ENCODE measurements at places on chromosomes 1 and 21.

- DNase-seq, result no peak
These were observed 2.1 kb upstream of the OTUD7B start for GRCh38 chr1:150012611-150013010.

DNA sequence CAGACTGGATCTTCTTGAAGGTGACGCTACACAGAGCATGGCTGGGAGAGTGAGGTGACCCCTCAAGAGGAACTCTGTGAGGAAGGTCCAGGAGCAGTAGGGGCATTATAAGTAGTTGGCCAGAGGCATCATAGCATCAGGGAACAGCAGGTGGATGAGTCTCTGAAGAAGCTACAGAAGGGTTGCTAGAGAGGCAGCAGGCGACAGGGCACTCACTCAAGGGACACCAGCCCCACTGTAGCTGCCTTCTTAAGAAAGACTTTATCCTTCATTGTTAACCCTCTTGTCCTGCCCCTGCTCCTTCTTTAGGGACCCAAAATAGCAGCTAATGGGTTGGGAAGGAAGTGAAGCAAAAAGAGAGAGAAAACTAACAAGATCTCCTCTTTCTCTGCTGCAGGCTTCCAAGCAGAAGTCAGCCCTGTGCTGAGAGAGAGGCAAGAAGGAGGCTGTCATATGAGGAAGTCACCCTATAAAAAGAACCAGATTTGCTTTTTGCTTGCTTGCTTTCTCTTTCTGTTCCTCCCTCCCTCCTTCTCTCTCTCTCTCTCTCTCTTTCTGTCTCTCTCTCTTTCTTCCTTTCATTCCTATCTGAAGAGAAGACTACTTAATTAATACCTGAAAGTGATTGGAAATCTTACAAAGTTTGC, 7.7 kb upstream of the CD5L start:
- no peak for DNase-seq

- DNase-seq, result no peak
These were observed 6.1 kb downstream of the IER5 start for GRCh38 chr1:181094416-181095212.

- no peak for DNase-seq
These were observed 40.4 kb downstream of the MPZL1 start for GRCh38 chr1:167762061-167762746.

GRCh38 chr1:210627755-210628154, 299.1 kb downstream of the HHAT start:
- no peak for DNase-seq

DNA sequence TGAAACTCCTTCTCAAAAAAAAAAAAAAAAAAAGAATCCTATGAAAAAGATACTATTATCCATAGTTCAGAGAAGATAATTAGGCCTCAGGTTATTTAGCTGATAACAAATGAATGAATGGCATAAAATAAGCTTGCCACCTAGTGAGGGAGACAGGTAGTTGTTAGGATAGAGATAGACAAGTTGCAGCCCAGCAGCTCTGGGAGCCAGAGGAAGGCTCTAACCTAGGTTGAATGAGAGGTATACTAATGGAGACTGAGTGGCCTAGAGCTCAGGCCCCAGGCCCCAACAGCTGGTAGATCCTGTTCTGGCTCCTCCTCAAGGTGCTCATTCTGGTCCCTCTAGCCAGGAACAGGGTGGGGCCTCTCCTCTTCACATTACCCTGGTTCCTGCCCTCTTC, 20.6 kb upstream of the RSPO1 start:
- no peak for DNase-seq

GRCh38 chr1:165152727-165153126, 203.8 kb downstream of the LMX1A start:
- no peak for DNase-seq

- no peak for DNase-seq
These were observed 26.9 kb downstream of the SPATA46 start for GRCh38 chr1:162349635-162350330.

- no peak for DNase-seq
These were observed 31.1 kb upstream of the DISP3 start for GRCh38 chr1:11447903-11448302.

DNA sequence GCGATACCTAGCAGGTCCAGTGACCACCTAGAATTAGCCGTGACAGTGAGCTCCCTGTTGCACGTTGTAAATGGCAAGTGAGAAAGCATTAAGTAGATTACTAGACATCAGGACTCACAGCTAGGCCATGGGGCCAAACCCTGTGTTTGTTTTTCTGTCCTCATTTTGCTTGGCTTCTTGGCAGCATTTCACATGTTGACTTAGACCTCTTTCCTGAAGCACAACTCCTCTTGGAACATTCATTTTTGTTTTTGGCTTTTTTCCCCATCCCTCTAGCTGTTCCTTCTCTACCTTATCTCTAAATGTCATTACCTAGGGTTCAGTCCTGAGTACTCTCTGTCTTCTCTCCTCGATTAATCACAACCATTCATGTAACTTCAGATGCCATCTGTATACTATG, 16.9 kb upstream of the PTPN14 start:
- DNase-seq, result no peak

DNA sequence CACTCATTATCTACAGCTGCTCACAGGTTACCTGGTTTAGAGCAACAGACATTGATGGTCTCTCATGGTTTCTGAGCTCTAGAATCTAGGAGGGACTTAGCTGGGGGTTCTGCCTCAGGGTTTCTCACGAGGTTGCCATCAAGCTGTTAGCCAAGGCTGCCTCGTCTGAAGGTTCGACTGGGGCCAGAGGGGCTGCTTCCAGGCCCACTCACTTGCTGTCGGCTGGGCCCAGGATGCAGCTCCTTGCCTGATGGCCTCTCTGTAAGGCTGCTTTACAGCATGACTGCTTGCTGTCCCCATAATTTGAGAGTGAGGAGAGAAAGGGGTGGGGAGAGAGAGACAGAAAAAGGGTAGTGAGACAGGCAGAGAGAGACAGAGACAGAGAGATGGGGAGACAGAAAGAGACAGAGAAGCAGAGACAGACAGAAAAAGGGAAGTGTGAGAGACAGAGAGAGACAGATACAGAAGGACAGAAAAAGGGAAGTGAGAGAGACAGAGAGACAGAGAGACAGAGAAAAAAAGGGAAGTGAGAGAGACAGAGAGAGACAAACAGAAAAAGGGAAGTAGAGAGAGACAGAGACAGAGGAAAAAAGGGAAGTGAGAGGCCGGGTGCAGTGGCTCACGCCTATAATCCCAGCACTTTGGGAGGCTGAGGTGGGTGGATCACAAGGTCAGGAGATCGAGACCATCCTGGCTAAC, 106.8 kb upstream of the C1orf174 start:
- DNase-seq, result no peak

- DNase-seq, result no peak
These were observed 1.2 kb downstream of the NASP start for GRCh38 chr1:45585110-45585426.

DNA sequence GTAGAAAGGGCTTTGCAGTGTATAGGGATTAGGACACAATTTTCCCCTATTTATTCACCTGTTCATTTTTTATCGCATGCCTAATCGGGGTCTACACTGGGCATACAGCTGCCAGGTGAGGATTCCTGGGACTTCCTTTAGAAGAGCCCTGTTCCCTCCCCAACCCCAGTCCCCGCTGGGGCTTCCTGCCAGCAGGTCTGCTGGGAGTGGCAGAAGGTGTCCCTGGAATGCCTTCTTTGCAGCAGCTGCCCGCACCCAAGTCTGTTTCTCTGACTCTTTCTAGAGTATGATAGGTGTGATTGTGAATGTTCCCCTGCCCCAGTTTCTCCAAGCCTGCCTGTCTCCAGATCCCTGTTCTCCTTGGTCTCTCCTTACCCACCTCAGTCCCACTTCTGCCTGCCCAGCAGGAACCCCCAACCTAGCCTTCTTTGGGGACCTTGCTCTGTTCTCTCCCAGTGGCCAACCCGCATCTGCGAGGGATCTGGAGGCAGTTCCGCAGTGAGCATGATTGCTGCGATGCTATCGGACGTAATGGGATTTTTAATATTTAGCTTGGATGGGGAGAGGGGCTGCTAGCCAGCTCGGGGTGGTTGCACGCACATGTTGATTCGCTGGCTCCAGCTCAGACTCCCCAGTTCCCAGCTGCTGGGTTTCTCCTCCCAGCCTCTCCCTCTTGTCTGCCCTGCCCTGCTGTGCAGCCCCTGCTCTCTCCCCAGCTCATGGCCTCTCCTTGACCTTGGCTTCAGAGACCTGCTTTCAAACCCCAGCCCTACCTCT, 79.8 kb downstream of the EPHB2 start:
- DNase-seq, result no peak
